ENCODE measurements at places on chromosomes 1 and 21.
A peak's percentile ranks its signal among the peaks of the same experiment; 100 is the strongest.

GRCh38 chr1:201745023-201745422 is 83.9 kb upstream of the IPO9 start:
- DNase-seq: no peak

DNA sequence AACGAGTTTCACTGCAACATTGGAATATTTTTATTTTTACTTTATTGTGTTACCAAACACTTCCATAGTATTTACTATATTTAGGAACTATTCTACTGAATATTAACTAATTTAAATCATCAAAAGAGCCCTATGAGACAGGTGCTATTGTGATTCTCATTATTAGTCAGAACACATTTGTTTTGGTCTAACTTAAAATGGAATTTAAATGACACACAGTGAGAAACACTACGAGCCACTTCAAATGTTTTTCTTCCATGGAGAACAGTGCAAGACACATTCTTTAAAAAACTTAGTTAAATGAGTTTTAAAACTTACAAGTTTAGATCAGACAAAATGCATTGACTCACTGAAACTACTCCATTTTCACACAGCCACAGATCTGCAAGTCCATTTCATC is 6.6 kb upstream of the TRAF3IP3 start:
- DNase-seq: no peak

DNA sequence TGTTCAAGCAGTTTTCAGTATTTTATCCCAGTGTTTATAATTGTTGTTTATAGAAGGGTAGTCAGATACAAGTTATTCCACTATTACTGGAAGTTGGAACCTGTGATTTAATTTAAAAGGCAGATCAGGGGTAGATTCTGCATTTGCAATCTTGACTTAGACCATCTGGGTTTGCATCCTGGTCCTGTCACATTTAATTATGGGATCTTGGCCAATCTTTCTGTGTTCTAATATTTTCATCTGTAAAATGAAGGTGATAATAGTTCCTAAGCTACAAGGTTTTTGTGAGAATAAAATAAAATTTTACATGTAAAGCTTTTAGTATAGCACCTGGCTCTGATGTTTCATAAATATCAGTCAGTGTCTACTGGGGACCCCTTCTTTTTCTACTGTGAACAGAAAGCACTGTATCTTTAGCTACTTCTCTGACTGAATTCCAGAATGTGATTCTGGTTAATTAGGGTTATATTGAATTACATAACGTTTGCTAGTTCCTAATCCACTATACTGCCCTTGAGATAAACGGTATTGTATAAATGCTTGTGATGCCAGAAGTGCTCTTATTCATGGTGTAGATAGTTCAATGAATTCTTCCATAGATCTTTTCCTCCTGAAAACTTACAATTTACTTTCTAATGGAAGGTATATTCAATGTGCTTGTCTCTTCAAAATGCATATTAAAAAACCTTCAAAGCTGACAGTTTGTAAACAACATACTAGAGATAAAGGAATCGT is 131.0 kb downstream of the KCNK1 start:
- no peak for DNase-seq

GRCh38 chr1:218643926-218644325 is 298.8 kb downstream of the TGFB2 start:
- no peak for DNase-seq

- no peak for DNase-seq
Measured at GRCh38 chr1:21068937-21069336, 107.8 kb downstream of the EIF4G3 start.

- DNase-seq: no peak
Measured at GRCh38 chr1:23911921-23912320, 1.2 kb downstream of the CNR2 start.

DNA sequence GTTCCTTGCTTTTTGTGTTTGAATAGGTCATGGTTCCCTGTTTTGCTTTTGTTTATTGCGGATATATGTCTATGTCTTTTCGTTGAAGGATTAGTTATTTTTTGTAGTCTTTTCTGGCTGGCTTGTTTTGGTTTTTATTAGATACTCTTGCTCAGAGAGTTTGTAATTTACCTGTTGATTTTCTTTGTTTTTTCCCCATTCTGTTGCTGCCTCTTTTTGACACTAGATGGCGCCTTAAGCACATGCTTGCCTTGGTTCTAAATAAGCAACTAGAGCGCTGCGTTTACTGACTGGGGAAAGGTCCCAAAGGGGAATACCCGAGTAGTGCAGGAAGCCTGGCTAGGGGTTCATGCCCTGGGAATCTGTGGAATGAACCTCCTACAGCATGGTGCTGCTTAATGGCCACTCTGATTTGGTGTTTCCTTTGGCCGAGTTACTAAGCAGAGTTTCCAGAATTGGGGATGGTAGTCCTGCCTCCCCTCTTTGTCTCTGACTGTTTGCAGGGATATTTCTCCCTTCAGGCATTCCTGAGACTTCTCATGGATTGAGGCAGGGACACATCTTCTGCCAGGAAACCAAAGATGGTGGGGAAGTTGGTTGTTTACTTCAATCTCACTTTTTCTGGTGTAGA is 143.2 kb downstream of the PTPRU start:
- no peak for DNase-seq

DNA sequence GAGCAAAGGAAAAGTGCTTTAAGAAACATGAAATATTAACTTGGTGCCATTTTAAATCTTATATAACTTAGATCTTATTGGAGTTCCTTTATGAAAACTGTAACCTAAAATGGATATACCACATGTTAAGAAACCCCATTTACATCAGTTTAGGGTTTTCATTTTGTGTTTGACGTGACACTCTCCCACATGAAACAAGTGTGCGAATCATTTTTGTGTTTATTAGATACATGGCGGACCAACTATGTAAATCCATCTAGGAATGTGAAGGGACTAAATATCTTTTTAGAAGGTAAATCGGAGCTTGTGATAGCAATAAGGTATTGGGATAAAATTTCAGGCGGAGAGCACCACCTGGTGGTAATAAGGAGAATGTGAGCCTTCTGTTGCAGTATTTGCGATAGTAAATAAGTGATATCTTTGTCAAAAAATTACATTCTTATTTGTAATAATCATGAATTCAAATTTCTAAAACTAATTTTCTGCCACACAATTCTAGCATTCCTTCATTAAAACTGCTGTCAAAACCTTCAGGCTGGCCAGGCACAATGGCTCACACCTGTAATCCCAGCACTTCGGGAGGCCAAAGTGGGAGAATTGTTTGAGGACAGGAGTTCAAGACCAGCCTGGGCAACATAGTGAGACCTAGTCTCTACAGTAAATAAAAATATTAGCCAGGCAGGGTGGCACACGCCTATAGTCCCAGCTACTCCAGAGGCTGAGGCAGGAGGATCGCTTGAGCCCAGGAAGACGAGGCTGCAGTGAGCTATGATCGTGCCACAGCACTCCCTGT is 31.3 kb downstream of the SMAP2 start:
- no peak for DNase-seq

GRCh38 chr1:192867180-192867579 is 58.3 kb downstream of the RGS2 start:
- no peak for DNase-seq

GRCh38 chr1:217342105-217342504 is 288.8 kb downstream of the GPATCH2 start:
- DNase-seq: no peak

- DNase-seq: no peak
Measured at GRCh38 chr1:184299796-184300195, 87.0 kb upstream of the C1orf21 start.

DNA sequence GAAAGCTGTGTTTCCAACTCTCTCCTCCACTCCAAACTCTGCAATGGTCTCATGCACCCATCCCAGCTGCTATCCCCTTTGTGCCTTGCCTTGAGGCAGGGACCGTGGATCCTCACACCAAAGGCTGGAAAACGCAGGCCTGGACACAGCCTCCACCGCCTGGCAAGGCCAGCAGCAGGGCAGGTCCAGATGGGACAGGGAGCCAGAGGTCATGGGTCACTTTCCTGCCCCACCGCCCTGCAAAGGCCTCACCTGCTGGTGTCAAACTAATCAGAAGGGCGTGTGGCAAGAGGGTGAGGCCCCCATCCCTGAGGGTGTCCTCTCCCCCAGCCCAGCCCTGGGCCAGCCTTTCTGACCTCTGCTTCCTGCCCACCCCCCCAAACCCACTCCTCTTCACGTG is 106.3 kb downstream of the PAX7 start:
- DNase-seq: no peak

DNA sequence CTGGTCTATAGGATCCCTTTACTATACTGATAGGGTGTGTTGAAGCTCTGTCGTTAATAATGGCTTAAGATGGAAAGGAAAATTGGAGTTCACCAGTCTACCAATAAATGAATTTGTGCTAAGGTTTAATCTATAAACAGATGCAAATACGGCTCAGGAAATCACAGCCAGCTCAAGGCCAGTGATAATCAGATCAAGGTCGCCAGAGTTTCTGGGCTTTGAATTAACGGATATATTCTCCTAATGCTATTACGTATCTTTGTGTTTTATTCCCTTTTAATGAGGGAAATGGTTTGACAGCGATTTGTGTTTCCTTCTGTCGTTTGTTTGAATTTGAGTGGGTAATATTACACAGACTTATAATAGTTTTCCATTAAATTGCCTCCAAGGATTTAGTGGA is 279.6 kb downstream of the BACH1 start:
- DNase-seq: no peak

DNA sequence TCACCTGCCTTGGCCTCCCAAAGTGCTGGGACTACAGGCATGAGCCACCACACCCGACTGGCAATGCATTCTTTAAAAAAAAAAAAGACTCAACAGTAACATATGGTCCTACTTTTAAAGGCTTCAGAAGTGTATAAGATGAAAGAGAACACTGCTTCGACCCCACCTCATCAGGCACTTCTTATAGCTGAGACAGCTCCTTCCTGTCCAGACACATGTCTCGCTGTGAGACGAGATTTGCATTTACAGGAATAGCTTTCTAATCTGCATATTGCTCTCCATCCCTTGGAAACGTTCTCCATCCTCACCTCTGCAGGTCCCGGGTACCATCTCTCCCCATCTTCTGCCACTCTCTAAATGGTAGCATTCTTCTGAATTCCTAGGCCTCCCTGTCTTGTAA is 6.7 kb downstream of the AZIN2 start:
- no peak for DNase-seq

GRCh38 chr1:221891708-221892107 is 149.8 kb upstream of the DUSP10 start:
- DNase-seq: no peak

DNA sequence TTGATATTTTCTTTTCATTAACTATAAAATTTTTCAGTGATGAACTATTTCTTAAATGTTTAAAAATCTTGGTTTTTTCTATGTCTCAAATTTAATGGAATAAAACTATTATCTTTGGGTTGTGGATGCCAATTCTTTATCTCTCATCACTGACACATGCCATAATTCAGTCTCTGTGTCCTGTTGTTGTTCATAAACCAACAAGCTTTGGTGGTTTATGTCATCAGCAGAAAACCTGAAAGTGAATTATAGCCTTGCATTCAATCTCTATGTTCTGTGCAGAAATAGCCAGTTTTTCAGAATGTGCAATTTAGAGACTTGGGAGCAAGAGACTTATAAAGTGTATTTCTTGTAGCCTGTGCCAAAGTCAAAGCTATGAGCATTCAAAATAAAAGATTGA is 462.6 kb upstream of the ADGRL4 start:
- DNase-seq: no peak

DNA sequence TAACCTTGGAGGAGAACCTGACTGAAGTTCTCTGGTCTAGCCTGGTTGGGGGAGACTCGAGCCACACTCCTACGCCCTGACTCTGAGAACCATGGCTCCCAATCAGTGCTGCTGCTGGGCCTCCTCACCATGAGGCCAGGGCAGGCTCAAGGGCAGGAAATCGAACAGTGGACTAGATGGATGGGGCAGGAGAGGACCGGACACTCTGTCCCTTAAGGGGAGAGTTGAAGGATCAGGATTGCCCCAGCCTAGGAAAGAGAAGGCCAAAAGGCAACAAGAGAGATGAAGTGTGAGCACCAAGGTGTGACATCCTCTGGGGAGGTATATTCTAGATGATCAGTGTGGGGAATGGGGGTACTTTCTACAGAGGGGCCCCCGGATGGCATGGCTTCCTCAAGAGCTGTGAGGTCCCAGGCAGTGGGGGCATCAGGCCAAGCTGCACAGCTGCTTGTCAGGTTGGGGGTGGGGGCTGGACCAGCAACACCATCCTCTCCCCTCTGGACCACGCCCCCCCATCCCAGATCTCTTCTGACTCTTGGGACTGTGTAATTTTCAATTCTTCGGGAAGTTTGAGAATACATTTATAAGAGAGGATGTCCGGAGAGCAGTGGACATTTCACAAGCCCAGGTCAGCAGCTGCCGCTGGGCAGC is 34.0 kb downstream of the MX1 start:
- no peak for DNase-seq

DNA sequence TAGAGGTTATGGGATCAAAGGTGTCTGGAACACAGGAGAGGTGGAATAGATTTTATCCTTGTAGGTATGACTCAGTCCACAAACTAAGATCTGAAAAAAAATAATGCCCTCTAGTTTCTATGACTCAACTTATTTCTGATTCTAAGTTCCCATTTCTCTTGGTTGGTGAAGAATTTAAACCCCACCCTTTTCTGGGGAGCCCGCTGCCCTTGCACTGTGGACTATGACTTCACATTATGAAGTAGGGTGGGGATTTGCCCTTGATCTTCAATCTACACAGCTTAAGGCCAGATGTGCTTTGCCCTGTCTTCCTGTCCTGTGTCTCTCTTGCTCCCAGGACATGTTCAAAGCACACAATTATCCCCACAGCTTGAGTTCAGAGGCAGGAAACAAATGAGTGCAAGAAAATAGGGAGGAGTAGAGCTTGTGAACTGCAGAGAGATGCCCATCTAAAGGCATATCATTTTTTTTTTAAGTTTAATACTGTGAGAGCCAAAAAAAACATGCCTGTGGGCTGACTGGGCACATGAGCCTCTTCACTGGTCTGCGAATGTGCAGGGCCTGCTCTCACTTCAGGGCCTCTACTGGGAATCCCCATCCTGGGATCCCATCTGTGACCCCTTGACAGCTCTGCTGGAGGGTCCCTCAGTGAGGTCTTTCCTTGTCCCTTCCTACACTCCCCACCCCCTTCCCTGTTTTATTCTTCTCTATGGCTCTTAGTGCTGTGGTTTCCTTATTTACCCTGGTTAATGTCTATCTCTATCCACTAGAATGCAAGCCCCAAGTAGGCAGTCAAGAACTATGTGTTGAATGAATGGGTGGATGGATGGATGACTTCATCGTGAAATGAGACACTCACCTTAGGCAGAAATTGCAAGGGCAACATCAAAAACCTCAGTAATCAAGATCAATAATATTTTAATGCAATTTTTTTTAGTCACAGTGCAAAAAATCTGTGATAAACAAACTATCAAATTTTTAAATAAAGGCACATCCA is 61.5 kb downstream of the CD58 start:
- no peak for DNase-seq

DNA sequence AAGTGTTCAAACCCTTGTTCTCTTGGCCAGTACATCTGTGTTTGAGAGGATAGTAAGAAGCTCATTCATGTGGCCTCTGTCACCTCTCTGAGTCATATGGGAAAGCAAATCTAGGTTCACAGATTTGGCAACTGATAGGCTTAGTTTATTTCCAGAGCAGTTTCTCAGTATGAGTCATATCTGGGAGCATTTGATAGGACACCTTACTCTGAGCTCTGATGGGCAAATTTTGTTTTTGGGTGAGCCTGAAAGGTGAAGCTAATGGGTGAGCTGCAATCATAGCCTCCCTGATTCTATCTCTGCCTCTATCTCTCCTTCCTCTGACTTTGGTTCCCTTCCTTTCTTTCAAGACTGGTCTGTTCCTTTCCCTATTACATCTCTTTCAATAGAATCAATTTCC is 134.4 kb downstream of the S1PR1 start:
- peak; percentile 43 for DNase-seq

Data from GM12892 (cell line).